NCI-H510A (cell line): ENCODE measurements at places on chromosomes 6 and 20.

DNA sequence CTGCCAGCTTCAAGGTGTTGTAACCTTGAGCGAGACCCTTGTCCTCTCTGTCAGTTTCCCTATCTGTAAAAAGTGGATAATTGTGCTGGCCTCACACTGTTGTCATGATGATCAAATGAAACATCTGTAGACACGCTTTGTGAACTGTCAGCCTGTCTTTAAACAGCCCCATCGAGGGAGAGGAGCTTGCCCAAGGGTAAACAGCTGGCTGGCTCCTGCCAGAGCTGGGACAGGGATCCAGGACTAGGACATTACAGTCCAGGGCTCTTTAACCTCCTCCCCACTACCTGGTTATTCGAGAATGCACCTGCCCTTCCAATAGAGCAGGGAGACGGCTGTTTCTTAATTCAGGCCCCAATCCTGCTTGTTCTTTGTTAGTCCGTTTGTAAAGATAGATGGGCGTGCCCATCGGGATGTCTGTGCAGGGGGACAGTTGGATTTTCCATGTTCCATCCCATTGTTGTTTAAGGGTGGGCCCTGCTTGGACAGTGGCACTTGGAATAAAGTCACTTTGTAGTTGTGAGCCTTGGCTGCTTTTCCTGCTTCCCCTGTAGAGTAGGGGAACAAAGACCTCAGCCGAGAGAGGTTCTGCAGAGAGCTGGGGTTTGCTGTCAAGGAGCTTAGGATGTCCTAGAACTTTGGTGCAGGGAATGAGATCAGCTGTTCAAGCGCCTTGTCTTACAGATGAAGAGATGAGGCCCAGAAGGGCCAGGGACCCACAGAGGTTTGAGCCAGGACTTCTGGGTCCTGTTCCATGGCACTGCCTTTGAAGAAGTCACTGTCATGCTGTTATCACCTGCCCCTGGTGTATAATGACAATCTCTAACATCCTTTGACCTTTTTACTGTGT is 77.9 kb upstream of the MYL9 start:
- no peak for DNase-seq

GRCh38 chr6:11294228-11294627 is 61.8 kb upstream of the NEDD9 start:
- DNase-seq: no peak

GRCh38 chr6:137873273-137873762 is 6.3 kb downstream of the TNFAIP3 start:
- no peak for DNase-seq

DNA sequence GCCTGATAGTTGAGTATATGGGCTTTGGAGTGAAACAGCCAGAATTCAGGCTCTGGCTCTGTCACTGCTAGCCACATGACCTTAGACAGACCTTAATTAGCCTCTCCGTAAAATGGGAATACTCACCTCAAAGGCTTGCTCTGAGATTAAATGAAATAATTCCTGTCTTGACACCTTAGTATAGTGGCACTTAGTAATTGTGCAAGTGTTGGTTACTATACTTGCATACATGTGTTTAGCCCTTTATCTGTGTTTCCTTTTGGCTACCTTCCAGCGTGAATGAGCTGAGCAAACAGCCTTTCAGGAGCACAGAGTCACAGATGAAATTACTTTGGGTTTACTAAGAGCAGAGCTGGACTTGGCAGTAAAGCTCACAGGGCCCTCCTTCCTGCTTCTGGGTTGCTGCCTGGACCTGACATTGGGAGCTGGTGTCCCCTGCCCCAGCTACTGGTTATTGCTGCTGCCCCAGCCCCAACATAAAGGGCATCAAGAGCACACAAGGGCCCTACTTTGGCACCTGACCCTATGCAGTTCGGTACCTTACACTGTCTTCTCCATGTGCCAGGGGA is 32.8 kb downstream of the CD164 start:
- DNase-seq: peak; percentile 1

DNA sequence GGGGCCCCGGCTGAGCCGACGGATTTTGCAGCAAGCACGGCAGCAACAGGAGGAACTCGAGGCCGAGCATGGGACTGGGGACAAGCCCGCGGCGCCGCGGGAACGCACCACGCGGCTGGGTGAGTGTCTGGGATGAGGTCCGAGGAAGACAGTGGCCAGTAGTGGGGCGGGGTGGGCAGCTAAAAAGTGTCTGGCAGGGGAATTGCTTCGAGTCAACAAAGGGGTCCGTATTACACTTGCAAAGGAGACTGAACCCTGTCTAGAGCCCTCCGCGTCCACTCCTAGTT is 356 bp downstream of the BYSL start:
- DNase-seq: peak; percentile 42

DNA sequence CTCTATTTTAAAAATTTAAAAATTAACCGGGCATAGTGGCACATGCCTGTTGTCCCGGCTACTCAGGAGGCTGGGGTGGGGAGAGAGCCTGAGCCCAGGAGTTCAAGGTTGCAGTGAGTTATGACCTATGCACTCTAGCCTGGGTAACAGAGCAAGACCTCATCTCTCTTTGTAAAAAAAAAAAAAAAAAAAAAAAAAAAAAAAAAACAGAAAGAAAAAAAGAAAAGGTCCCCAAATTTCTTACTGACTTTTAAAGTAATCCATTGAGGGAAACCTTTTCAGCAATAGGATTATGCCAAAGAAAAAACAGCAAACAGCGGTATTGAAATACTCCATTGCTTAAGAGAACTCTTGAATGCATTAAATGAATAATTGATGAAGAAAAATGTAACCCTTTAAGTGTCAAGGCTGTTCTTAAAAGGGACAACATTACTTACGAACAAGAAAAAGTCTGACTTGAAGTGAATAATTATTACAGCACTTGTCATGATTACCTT is 6.0 kb upstream of the DNAAF9 start:
- no peak for DNase-seq

- peak; percentile 50 for DNase-seq
These were observed 2.2 kb upstream of the APMAP start for GRCh38 chr20:24994470-24995368.

- DNase-seq: no peak
These were observed 166.8 kb downstream of the DST start for GRCh38 chr6:56475736-56476457.

- no peak for DNase-seq
These were observed 588 bp upstream of the NCOA3 start for GRCh38 chr20:47501116-47501481.

DNA sequence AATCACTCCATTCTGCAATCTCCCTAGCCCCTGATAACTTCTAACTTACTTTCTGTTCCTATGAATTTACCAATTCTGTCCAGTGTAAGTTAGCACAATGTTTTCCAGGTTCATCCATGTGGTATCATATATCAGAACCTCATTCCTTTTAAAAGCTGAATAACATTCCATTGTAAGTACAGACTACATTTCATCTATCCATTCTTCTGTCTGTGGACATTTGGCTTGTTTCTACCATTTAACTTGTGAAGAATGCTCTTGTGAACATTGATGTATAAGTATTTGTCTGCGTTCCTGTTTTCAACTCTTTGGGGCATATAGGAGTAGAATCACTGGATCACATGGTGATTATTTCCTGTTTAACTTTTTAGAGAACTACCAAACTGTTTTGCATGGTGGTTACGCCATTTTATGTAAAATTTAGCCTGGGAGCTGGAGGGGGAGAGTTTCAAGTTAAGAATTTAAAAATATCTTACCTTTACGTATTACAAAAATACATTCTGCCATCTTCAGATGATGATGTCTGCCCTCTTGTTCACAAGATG is 156.5 kb downstream of the BTBD3 start:
- DNase-seq: no peak

GRCh38 chr6:163418311-163419029 is 4.0 kb downstream of the QKI start:
- DNase-seq: no peak

GRCh38 chr6:24402697-24403500 is at the start of gene MRS2:
TSS of gene MRS2 (plus strand) at chr6:24402936. CDS start at chr6:24403047, 111 bp downstream.
- DNase-seq: peak; percentile 89

GRCh38 chr6:33297956-33298772 is 578 bp downstream of the RGL2 start:
- peak; percentile 57 for DNase-seq

GRCh38 chr20:17676378-17676759 is 5.7 kb downstream of the RRBP1 start:
- DNase-seq: no peak

GRCh38 chr6:5624256-5624655 is 362.9 kb downstream of the FARS2 start:
- DNase-seq: no peak

- DNase-seq: no peak
These were observed 39.9 kb downstream of the FOXA2 start for GRCh38 chr20:22544462-22544861.

DNA sequence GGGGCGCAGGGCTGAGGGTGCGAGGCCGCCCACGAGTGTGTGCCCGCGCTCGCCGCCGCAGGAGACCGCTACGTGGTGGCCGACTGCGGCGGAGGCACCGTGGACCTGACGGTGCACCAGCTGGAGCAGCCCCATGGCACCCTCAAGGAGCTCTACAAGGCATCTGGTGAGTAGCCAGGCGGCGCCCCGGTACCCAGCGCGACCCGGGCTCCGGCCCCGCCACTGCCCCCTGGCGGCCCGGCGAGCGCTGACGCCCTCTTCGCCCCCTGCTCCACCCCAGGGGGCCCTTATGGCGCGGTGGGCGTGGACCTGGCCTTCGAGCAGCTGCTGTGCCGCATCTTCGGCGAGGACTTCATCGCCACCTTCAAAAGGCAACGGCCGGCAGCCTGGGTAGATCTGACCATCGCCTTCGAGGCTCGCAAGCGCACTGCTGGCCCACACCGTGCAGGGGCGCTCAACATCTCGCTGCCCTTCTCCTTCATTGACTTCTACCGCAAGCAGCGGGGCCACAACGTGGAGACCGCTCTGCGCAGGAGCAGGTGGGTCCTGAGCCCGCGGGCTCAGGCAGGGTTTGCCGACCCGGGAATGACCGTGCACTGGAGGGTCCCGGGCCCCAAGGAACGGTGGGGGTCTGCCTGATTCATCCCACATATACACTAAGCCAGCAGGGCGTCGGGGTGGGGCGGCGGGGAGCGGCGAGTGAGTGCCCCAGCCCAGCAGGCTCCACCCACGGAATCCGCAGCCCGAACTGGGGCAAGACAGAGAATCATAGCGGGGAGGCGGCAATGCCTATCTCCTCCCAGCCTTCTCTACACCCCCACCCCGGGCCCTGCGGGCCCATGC is 17.4 kb downstream of the HSPA12B start:
- no peak for DNase-seq

- no peak for DNase-seq
These were observed 877 bp downstream of the ENPP4 start for GRCh38 chr6:46130666-46131065.

DNA sequence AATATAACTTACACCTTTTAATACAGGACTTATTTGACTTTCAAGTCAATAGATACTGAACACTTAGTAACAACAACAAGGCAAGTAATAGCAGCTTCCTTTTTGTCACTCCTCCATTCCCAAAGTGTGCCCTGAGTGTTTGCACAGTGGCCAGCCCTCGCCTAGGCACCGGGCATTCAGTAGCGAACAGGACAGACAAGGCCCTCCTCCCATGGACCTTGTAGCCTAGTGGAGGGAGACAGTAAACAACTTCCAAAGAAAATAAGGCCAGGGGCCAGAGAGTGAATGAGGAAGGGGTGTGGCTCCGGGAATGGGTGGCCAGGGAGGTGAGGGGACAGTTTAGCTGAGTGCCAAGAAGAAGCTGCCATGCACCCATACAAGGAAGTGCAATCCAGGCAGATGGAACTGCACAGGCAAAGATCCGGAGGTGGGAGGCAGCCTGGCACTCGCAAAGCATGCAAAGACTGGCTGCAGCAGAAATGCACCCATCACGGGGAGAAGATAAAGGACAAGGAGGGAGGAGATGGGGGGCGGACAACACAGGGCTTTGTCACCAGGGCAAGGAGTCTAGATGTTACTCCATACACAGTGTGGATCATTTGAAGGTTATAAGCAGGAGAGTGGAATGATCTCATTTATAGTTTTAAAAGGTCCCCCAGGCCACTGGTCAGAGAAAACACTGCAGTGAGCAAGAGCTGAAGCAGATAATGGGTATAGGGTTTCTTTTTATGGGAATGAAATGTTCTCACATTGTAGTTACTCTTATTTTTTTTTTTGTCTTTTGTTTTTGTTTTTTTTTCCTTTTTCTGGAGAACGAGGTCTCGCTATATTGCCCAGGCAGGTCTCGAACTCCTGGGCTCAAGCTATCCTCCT is 32.2 kb downstream of the ATP9A start:
- DNase-seq: no peak

DNA sequence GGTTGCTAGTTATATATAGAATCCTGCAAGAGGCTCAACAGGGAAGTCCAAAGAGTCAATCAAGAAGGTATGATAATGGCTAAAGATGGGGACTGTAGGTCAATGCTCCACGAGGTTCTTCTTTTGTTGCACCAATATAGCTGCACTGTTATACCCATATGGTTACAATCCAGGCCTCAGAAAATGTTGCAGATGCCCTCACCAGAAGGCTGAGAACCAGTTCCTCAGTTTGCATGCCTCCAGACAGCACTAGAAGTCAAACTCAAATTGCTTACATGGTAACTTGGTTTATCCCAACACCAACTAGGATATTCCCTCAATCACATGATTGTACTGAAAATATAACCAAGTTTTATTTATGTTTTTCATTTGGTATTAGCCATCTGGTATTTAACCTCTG is 12.1 kb downstream of the EEF1A1 start:
- no peak for DNase-seq

DNA sequence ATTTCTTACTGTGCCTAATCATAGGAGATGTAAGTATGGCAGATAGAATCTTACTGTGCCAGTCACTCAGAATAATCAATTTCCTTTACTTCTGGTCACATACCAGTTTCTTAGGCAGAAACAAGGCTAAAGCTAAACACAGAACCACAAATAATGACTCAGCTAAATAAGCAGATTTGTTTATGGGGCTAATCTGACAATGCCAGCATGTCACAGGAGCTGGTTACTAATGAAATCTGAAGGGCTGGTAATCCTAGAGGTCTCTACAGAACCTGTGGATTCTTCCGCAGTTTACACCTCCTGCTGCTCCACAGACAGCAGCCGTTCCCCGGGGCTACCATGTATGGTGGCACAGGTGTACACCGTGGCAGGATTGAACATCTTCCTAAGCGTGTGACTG is 80.8 kb downstream of the LYRM4 start:
- DNase-seq: no peak

- no peak for DNase-seq
These were observed 8.8 kb downstream of the CDH4 start for GRCh38 chr20:61260905-61261304.

- DNase-seq: no peak
These were observed 2.3 kb downstream of the TINAG start for GRCh38 chr6:54310377-54311152.

DNA sequence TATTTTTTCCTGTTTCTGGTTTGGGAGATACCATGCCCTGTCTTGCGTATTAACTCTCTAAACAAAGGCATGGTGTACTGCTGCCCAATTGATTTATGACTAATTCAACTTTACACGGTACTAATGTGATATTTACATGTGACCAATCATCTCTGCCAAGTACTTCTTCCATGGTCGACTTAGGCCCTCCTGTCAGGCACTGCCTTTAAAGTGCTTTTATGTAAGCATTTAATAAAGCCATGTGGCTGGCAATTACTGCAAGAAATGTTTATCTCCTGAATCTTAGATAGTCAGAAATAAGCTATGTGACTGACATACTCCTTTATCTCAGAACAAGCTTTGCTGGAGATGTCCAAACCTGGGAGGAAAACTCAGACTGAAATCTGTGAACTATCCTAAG is 323.4 kb downstream of the BTBD3 start:
- DNase-seq: peak; percentile 36

- no peak for DNase-seq
These were observed 193.0 kb upstream of the ZNF217 start for GRCh38 chr20:53786445-53787267.

- no peak for DNase-seq
These were observed 931 bp upstream of the MTCL3 start for GRCh38 chr6:127520066-127520465.

GRCh38 chr6:21792177-21792576 is 198.6 kb downstream of the SOX4 start:
- DNase-seq: no peak
